Right renal cortex interstitium (tissue), 3 donors: ENCODE measurements at places on chromosomes 3 and 15. TPM values are rescaled to one million over a fixed set of nuclear protein-coding genes. Genes with fewer than 3 reads are reported as not detected.

ARGFX gene
- polyA plus RNA-seq = not detected

STARD9 gene
- polyA plus RNA-seq = 7.5 TPM

SH2D7 gene
- 0.55 TPM for polyA plus RNA-seq

TRMT10C gene
- polyA plus RNA-seq = 38.7 TPM

ERC2 gene
- polyA plus RNA-seq = 3.7 TPM

RTP4 gene
- polyA plus RNA-seq = 0.71 TPM

FMN1 gene
- polyA plus RNA-seq = 18.6 TPM
